IgD-negative memory B cell (primary cell): ENCODE measurements at places on chromosomes 11 and 22. TPM values are rescaled to one million over a fixed set of nuclear protein-coding genes. Genes with fewer than 3 reads are reported as not detected.

Gene MAPK8IP2
- not detected for polyA plus RNA-seq

Gene RIC3
- 5.5 TPM for polyA plus RNA-seq

Gene OR5AL1
- not detected for polyA plus RNA-seq

Gene CDHR5
- not detected for polyA plus RNA-seq

Gene MMP8
- polyA plus RNA-seq, result not detected

Gene SMPD1
- polyA plus RNA-seq, result 4.9 TPM

Gene OR51G1
- polyA plus RNA-seq, result not detected

Gene CCDC15
- 0.79 TPM for polyA plus RNA-seq

Gene BATF2
- 0.29 TPM for polyA plus RNA-seq

Gene WT1
- polyA plus RNA-seq, result not detected

Gene TBX10
- polyA plus RNA-seq, result not detected

Gene OR51Q1
- not detected for polyA plus RNA-seq

Gene SDHD
- 142 TPM for polyA plus RNA-seq

Gene KRTAP5-1
- polyA plus RNA-seq, result not detected

Gene TRIM49
- not detected for polyA plus RNA-seq

Gene OTUB1
- polyA plus RNA-seq, result 117 TPM

Gene CDCA5
- 2.0 TPM for polyA plus RNA-seq

Gene DEUP1
- polyA plus RNA-seq, result not detected

Gene OR52H1
- polyA plus RNA-seq, result not detected

Gene EFCAB6
- not detected for polyA plus RNA-seq

Gene PARVA
- not detected for polyA plus RNA-seq

Gene FXYD2
- not detected for polyA plus RNA-seq

Gene NEFH
- polyA plus RNA-seq, result 0.98 TPM

Gene KRTAP5-2
- polyA plus RNA-seq, result not detected

Gene FBLN1
- not detected for polyA plus RNA-seq

Gene CAVIN3
- polyA plus RNA-seq, result not detected

Gene HBB
- 60.1 TPM for polyA plus RNA-seq

Gene DESI1
- 12.5 TPM for polyA plus RNA-seq

Gene UBQLN3
- polyA plus RNA-seq, result not detected

Gene RAG2
- not detected for polyA plus RNA-seq

Gene MRGPRE
- not detected for polyA plus RNA-seq

Gene SSTR3
- polyA plus RNA-seq, result 0.95 TPM

Gene PHOX2A
- polyA plus RNA-seq, result not detected

Gene RAB38
- not detected for polyA plus RNA-seq

Gene FADS1
- 1.6 TPM for polyA plus RNA-seq

Gene OR5A1
- not detected for polyA plus RNA-seq

Gene MOV10L1
- not detected for polyA plus RNA-seq

Gene MS4A15
- not detected for polyA plus RNA-seq

Gene CACNA1I
- polyA plus RNA-seq, result 0.04 TPM

Gene MSANTD4
- polyA plus RNA-seq, result 6.6 TPM

Gene NXPE2
- not detected for polyA plus RNA-seq

Gene GAB4
- polyA plus RNA-seq, result not detected

Gene PNPLA5
- polyA plus RNA-seq, result not detected

Gene MIOX
- polyA plus RNA-seq, result not detected

Gene BEST1
- polyA plus RNA-seq, result 1.2 TPM

Gene CASP12
- polyA plus RNA-seq, result not detected

Gene PRR5L
- polyA plus RNA-seq, result 1.2 TPM
